ENCODE measurements at places on chromosomes 4 and X.

DNA sequence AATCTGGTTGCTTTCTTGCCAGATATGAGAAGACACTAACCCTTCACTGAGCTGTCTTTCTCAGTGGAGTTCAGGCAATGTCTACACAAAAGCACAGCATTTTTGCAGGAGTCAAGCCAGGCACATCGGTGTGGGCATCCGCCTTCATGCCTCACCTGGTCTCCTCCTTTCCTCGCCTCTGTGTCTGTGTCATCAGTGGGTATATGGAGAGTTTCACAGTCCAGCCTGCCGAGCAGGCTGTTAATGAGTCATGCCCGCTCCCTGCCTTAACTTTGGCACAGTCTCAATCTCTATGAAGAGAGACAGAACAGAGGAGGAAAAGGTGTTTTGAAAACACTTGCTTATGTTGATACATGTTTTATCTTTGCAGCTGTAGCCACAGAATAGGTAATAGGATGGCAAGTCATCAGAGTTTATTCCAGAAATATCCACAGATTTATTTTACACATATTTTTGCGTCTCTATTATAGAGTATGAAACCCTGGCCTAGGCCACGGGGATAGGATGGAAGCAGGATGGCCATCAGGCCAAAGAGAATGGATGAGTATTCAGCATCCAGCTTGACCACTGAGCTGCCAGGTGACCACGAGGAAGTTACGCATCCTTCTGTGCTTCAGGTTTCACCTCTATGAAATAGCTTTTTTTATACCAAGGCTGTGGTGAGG lies 32.8 kb upstream of the MAML3 start:
- DNase-seq, result no peak

DNA sequence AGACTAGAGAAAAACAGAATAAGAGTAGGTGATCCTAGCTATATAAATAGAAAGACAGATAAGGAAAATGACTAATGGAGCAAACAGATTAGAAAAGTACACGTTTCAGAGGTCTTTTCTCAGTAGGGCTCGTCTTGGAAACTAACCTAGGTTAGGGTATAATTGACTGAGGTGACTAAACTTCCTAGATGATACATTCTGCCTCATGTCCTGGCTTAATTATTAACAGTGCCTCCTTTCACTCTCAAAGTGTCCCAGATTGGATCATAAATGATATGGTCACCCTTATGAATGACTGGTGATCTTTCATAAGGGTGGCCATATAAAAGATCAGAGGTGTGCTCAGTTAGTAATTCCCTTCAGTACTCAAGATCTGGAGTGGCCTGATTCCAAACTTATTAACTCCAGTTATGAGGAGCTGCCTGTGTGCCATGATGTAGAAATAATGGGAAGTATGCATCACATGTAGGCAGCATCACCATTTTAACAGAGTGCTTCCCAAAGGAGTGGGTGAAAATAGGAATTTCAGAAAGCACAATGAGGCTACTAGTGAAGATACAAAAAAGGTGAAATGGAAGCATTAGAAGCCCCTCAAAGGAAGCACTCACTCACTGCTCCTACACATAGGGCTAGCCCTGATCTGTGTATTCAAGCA lies 14.7 kb upstream of the GRIA3 start:
- DNase-seq, result no peak

DNA sequence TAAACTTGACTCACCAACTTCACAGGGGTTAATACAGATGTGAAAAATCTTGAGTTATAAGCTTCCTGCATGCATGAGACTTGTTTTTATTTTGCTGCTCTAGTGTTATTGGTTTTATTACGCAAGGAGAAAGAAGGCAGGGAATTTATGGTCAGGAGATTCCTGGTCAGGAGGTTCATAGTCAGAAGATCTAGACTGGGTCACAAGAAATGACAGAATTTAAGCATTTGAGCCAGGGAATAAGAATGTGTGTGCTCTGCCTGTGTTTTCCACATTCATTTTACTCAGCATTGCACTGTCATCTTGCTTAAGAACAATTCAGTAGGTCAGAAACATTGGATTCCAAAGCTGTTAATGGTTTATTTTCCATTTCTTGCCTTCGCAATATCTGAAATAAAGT lies 2522.1 kb downstream of the ARAP2 start:
- no peak for DNase-seq

GRCh38 chr4:72525938-72526337 lies 43.1 kb downstream of the ADAMTS3 start:
- no peak for DNase-seq

DNA sequence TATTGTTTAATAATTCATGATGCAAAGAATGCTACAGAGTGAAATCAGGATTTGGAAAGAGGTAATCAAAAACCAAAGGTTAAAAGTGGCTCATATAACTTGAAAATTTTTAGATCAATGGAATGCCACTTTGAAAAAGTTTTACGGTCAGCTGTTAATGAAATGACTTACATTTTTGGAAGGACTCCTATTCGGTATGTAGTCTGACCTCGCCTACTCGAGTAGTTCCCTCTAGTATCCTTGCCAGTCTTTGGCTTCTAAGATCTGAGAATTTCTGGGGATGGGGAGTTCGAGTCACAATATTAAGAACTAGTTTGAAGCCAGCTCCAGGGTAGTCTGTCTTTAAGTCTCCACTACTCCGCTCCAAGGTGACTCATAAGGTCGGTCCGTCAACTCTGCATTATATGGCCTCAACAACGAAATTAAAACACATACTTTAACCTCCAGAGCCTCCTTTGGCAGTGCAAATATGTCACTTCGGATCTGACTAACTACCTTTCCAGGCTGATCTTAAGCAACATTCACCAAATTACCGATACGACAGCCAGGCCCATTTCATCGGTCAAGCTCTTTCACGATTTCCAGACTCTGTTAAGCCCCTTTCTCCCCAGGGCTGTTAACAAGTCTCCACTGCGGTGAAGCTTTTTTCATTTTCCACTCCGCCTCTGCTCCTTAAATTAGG lies 733 bp upstream of the NAA15 start:
- no peak for DNase-seq

DNA sequence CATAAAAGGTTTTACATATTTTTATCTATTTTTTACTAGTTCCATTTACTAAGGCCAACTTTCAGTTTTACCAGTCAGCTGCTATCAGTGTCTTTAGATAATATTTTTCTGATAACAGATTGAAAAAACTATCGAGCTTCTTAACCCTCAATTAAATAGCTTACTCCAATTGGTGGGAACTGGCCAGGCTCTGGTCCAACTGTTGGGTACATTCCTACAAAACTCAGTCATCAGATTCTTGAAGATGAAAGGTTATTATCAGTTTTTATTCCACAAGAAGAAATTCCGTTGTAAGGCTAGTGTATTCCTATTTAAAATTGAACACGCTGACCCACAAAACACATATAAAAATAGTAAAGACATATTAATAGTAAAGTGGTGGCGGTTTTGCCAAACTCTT lies 346.2 kb downstream of the MAPK10 start:
- no peak for DNase-seq

- no peak for DNase-seq
These were observed 265.8 kb upstream of the SMIM31 start for GRCh38 chr4:164488114-164488513.
